ENCODE measurements at places on chromosomes 1 and 21.

GRCh38 chr1:38004284-38005108, 818 bp downstream of the FHL3 start:
- DNase-seq, result no peak

GRCh38 chr1:110829955-110830553, 42.9 kb upstream of the CD53 start:
- no peak for DNase-seq

DNA sequence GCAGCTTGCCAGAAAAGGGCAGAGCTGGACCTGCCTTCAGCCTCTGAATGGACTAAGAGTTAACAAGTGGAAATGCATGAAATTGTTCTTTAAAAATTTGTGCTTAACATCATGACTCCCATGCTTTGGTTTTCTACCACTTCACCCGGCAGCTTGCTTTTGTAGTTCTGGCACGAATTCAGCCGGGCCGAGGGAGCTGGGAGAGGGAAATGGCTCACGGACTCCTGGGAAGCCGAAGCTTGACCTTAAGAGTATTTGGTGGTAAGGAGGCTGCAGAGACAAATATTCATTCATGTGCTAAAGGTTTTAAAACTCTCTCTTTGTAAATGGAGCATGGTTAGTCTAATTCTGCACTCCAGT, 17.2 kb upstream of the GFI1 start:
- DNase-seq, result no peak

DNA sequence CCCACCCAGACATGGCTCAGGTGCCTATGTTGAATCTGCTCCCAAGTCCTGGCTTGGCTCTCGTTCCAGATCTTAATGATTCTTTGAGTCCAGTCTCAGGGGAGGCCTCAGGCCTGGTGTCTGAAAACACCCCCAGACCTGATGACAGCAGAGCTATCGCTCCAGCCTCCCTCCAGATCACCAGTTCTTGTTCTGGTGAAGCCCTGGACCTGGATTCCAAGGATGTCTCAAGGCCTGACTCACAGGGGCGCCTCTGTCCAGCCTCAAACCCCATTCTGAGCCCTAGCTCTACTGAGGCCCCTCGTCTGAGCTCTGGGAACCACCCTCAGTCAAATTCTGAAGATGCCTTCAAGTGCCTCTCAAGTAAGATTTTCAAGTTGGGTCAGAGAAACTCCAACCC, 11.4 kb downstream of the MROH7 start:
- DNase-seq, result no peak

DNA sequence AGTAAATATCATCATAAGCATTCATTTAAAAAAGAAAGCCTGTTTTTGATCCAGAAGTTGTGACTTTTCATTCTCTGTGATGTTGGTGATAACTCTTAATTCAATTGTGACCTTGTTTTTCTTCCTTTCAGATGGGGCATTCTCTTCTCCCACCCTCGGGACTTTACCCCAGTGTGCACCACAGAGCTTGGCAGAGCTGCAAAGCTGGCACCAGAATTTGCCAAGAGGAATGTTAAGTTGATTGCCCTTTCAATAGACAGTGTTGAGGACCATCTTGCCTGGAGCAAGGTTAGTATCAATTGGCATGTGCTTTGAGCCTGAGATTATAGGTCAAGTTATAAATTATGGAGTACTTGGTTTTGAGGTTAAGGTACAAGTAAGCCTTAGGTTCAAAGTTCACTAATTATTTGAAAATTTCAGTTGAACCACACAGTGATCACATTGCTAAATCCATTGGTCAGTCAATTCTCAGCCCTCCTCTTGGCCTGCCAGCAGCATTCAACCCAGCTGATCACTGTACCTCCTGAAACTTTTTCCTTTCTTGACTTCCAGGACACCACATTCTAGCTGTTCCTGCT, 4.1 kb downstream of the PRDX6 start:
- DNase-seq, result no peak

- no peak for DNase-seq
Measured at GRCh38 chr1:7149080-7149838, 364.0 kb downstream of the CAMTA1 start.

DNA sequence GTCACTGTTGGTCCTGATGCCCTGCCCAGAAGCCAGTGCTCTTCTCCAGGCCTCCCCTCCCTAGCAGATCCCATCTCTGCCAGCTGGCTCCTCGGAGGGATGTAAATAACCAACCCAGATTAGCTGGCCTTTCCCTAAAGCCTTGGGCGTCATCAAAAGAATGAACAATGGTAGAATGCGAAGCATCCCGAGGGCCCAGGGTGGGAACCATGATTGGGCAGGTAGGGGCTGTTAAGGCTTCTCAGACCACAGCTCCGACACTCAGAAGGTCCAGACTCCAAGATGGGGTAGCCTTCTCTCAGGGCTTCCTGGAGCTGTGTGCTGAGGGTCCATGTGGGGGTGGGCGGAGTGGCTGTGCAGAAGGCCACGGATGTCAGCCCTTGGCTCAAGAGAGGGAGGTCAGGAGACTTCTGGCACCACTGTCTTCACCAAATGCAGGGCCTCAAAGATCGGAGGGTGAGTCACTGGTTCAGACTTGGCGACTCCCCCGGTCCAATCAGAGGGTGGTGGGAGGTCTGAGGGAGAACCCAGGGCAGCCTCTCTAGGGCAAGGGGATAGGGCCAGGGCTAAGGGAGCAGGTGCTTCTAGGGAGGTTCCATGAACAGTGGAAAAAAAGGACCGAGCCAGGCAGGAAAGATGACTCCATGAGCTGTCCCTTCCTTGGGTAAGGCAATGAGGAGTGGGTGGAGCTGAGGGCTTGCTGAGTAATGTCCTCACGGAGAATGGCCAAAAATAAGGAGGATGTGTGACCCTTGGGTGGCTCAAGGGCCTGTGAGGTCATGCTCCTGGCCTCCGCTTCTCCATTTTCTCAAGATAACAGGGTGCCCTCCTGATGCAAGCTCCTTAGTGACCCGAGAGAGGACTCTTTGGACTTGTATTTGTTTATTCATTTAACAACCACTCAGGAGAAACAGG, 58.4 kb upstream of the EPS8L3 start:
- no peak for DNase-seq

DNA sequence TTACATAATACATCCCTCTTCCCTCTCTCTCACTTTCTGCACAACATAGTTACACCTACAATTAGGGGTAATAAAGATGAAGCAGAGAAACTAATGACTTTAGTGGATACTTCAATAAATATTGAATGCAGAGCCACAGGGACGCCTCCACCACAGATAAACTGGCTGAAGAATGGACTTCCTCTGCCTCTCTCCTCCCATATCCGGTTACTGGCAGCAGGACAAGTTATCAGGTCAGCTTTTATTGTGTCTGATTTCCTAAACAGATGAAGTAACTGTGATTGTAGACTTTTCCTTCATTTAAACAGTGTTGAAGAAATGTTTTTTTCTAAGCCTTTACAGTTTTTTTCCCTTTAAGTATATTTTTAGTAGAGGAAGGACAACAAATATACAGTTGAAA, 281.6 kb downstream of the TPR start:
- no peak for DNase-seq

DNA sequence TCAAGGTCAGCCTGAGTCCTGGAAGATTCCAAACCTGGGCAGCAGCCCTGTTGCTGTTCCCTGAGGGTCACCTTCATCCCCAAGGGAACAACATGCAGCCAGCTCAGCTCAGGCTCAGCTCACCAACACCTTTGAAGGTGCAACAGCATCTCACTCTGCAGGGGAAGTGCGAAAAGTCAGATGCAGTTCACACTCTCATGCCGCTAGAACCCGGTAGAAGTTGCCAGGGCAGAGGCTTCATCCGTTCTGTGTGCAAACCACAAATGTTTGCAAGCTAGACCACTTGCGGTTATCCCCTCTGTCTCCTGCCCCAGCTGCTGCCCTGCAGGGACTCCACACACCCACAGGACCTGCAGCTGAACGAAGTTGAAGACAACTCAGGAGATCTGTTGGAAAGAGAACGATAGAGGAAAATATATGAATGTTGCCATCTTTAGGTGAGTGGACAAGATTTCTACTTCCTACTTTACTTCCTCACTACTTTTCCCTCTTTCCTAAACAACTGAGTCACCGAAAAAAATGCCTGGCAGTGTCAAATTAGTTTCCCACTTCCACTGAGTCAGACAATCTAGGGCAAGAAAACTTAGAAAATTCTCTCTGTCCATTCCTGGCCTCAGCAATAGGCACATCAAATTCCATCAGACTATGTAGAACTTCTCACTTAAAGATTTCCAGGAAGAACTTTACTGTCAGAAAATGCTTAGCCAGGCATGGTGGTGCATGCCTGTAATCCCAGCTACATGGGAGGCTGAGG, 1.8 kb upstream of the FCRL6 start:
- no peak for DNase-seq

DNA sequence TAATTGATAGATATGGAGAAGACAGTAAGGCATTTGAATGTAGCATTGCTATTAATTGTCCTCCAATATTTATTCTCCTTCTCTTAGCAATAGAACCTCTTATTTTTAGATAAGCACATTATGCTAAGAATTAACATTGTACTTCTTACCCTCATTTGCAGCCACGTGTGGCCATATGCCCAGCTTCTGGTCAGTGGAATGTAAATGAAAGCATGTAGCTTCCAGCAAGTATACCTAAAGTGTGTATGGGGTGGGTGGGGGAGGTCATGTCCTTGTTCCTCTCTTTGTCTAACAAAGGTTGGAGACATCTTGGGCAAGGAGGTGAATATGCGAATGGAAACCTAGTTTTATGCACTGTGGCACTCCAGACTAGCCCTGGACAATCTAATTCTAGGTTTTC, 133.6 kb upstream of the HMCN1 start:
- no peak for DNase-seq

DNA sequence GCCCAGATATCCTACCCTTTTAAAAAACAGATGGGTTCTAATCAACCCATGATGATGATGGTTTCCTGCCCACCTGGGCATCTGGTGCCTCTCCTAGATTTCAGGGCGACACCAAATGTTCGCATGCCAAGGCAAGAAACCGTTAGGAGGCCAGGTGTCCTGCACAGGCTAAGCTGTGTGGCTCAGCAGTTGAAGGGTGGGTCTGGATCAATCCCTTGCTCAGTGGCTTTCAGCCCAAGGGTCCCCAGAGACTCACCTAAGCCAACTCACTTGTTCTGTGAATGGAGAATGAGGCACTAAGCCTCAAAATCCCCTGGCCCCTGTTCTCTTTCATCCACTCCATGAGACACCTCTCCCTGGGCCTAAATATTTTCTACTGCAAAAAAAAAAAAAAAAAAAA, 169.1 kb upstream of the EDN2 start:
- DNase-seq, result no peak

- no peak for DNase-seq
Measured at GRCh38 chr1:2345297-2346075, 45.9 kb downstream of the MORN1 start.

DNA sequence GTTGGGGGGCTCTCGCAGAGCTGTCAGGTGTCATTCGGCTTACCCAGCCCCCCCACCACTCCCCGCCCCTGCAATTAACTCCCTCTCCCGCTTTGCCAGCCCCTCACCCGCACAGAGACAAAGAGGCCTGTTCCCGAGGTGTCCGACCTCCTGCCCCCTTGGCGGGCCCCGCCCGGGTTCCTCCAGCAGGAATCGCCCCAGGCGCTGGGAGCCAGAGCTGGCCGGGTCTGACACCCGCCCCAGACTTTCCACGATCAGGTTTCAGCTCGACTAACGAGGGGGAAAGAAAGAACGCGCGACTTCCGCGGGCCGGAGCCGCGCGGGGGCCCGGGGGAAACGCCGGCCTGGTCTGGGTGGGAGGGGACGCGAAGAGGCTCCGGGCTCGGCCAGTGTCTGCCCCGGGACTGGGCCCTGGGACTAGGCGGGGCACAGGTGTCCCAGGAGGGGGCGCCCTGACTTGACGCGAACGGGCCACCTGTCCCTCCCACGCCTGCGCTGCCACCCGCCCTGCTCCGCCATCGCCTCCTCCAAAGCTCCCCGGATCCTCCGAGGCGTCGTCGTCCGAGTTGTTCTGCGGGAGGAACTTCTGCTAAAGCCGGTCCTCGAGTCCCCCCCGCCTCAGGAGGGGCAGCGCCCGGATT, 36.4 kb upstream of the HHAT start:
- DNase-seq, result peak; percentile 38

DNA sequence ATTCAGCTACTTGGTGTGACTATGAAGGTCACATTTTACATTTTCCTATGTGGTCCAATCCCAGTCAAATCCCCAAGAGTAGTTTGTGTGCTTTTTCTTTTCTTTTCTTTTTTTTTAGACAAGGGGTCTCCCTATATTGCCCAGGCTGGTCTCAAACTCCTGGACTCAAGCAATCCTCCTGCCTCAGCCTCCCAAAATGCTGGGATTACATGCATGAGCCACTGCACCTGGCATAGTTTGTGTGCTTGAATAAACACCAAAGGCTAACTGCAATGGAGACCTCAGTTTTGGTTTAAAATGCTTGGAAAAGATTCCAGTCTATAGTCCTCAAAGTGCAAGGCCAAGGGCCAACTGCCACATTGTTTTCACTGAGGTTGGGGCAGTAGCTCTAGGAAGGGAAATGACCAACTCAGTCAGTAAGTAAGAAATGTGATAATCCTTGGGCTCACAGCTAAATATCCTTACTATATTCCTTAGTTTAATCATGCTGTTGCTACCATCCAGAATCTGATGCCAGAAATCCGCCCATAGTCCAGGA, 38.6 kb downstream of the EIF2B3 start:
- no peak for DNase-seq

GRCh38 chr1:36174713-36175112, 18.8 kb downstream of the MAP7D1 start:
- no peak for DNase-seq

- no peak for DNase-seq
Measured at GRCh38 chr1:11483581-11484320, 4.8 kb downstream of the DISP3 start.

- no peak for DNase-seq
Measured at GRCh38 chr1:162229549-162229948, 147.1 kb downstream of the SPATA46 start.

GRCh38 chr1:234957330-234958065, 171.1 kb downstream of the TOMM20 start:
- no peak for DNase-seq

GRCh38 chr1:188949701-188950100, 1528.0 kb downstream of the BRINP3 start:
- no peak for DNase-seq

DNA sequence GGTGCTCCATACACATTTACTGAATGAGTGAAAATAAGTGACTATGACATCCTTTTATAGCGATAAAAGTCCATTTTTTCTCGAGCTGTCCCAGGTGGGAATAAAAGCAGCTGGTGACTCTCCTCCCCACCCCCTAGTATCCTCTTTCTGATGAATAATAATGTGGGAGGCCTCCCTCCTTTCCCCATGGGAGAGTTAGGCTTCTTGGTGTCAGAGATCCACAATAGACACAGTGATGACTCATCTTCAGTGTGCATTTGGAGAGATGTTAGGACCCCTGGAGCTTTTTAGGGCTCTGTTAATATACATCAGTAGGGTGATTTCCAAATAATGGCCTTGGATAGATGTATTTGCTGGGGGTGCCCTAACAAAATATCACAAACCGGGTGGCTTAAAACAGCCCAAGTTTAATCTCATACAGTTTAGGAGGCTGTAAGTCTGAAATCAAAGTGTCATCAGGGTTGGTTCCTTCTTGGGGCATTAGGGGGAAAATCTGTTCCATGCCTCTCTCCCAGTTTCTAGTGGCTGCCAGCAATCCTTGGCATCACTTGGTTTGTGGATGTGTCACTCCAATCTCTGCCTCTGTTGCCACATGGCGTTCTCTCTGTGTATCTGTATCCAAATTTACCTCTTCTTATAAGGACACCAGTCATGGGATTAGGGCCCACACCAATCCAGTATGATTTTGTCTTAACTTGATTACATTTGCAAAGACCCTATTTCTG, 4.4 kb upstream of the PHC2 start:
- DNase-seq, result no peak

GRCh38 chr21:15190837-15191236, 126.0 kb upstream of the NRIP1 start:
- no peak for DNase-seq

All from stimulated activated CD4-positive, alpha-beta T cell treated with anti-CD3 and anti-CD28 coated beads, TNF-alpha, amount 100 ng/mL, for 48 hours (primary cell).